ENCODE measurements at places on chromosomes 2 and 18. TPM values are rescaled to one million over a fixed set of nuclear protein-coding genes. Genes with fewer than 3 reads are reported as not detected.

The FOXI3 gene
- total RNA-seq, result not detected

The ADD2 gene
- total RNA-seq, result 2.3 TPM

The RELCH gene
- total RNA-seq, result 23.4 TPM

The STARD6 gene
- 0.69 TPM for total RNA-seq

The ARL6IP6 gene
- 40.3 TPM for total RNA-seq

The DSG1 gene
- total RNA-seq, result not detected

The CRYGD gene
- total RNA-seq, result not detected

The RNF152 gene
- 3.3 TPM for total RNA-seq

Data from renal cortical epithelial cell (primary cell).